GM23338 (cell line): ENCODE measurements at places on chromosomes 3 and 15. TPM values are rescaled to one million over a fixed set of nuclear protein-coding genes. Genes with fewer than 3 reads are reported as not detected.

The GOLGA8J gene
- not detected in 2 replicates for polyA plus RNA-seq

The SLC28A2 gene
- 0.14 and 0.18 TPM in 2 replicates for polyA plus RNA-seq

The GOLGA6A gene
- 0.18 and 0.57 TPM in 2 replicates for polyA plus RNA-seq

The TMEM45A gene
- polyA plus RNA-seq: 11.1 and 12.7 TPM in 2 replicates

The OXSM gene
- polyA plus RNA-seq: 1.3 and 3.1 TPM in 2 replicates

The TMEM207 gene
- not detected in 2 replicates for polyA plus RNA-seq

The KY gene
- not detected in 2 replicates for polyA plus RNA-seq

The SCAANT1 gene
- polyA plus RNA-seq: 1.2 TPM in 1 of 2 replicates, not detected in the other

The VGLL3 gene
- 1.4 TPM in 2 replicates for polyA plus RNA-seq

The LXN gene
- polyA plus RNA-seq: 8.3 and 10.0 TPM in 2 replicates

The LARP6 gene
- polyA plus RNA-seq: 18.0 and 20.0 TPM in 2 replicates

- DNase-seq: peak; percentile 80
Measured at GRCh38 chr3:27714692-27715453, 7.2 kb downstream of the EOMES start.

DNA sequence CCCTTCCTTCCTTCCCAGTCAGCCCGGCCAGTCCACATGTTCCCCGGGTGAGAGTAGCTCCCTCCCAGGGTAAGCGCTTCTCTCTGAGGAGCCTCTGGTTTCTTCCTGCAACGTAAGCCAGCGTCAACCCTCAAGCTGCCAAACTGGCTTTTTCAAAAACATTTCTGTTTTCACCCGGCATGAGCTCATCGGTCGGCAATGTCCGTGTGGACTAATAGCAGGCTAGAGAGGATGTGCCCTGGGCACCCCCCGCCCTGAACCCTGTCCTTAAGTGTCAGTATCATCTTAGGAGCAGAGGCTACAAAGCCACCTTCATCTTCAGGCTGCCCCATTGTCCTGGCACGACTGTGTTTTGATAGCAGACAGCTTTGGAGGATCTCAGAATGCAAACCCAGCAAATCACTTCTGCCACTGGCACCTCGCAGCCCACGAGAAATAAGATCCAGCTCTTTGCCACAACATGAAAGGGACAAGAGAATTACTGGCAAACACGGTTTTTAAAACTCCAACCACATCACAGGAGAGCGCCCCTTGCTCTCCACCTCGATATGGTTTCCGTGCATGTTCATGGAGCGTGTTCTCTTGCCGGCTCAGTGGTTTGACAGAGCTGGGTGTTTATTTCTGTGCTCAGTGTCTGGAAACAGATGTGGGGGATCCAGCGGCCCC, 9.9 kb downstream of the ALDH1A3 start:
- peak; percentile 41 for DNase-seq

DNA sequence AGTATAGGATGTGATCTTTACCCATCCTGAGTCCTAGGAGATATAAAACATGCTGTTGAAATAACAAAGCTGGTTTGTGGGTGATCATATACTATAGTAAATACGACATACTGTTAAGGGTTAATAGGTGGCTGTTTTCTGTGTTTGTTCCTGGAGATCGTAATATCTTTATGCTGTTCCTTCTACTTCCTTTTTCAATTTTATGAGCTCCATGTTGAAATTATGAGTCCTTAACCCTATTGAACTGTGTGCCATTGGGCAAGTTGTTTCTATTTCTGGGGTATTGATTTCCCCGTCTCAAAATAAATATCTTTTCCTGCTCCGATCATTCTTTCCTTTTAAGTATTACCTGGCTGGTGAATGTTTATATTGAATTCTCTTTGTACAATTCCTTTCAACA, 115.1 kb downstream of the LPP start:
- no peak for DNase-seq

- no peak for DNase-seq
Measured at GRCh38 chr3:134471521-134472193, 14.1 kb downstream of the ANAPC13 start.

- no peak for DNase-seq
Measured at GRCh38 chr3:133474251-133474801, 74.5 kb downstream of the BFSP2 start.

GRCh38 chr3:171192176-171192854, 165.8 kb upstream of the SLC2A2 start:
- DNase-seq: no peak

- no peak for DNase-seq
Measured at GRCh38 chr3:115019900-115020299, 127.2 kb downstream of the ZBTB20 start.

DNA sequence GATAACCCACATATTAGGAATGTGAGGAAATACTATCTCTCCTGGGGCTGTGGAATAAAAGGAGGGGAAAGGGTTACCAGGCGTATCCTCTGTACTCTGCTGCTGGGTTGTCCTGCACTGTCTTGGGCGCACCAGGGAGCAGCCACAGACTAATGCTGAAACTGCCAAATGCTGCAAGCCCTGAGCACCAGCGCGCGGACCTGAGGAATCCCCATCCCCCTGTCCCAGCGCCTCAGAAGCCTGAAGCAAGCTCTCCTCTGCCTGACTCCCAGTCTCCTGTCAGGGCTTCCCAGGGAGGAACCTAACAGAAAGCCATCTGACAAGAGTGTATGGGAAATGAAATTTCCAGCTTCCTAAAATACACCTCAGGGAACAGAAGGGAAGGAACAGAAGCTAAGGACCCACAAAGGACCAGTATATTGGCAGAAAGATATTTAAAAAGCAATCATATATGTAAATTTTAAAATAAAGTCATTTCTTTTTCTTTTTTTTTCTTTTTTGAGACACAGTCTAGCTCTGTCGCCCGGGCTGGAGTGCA, 158.3 kb upstream of the C2CD4B start:
- peak; percentile 36 for DNase-seq

GRCh38 chr3:189311521-189311920, 139.8 kb downstream of the TPRG1 start:
- no peak for DNase-seq

DNA sequence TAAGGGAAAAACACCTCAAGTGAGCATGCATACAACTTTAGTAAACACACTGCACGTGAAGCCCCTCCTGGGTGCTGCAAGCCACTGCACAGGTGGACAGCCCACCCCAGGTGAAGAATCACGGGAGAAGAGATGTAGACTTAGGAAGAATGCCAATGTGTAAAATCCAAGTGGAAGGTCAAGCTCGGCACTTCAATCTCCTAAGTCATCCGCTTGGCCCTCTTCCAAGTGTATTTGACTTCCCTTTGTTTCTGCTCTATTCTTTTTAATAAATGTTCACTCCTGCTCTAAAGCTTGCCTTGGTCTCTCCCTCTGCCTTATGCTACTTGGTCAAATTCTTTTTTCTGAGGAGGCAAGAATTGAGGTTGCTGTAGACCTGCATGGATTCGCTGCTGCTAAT, 316.6 kb downstream of the EDEM1 start:
- no peak for DNase-seq

DNA sequence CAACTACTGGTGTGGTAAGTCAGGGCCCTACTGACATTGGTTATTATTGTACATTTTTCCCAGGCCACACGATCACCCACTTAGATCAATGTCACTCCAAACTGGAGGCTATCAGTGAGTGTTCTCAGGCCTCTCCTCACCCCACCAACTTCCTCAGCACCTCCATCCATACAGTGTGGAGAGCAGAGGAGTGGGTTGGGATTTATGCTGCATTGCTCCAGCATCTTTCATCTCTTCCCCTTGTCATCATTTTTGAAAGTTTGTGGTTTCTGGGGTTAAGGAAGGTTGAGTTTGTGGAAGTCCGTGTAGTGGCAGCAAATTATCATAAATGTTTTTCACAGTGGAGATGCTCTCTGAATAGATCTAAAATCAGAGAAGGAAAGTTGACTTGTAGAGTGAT, 60.2 kb downstream of the TLNRD1 start:
- DNase-seq: no peak

- DNase-seq: peak; percentile 66
Measured at GRCh38 chr3:58009749-58010535, 1.7 kb downstream of the FLNB start.

GRCh38 chr3:17040322-17040989, 155.7 kb downstream of the PLCL2 start:
- DNase-seq: no peak

- no peak for DNase-seq
Measured at GRCh38 chr15:21261965-21262850, 178.1 kb downstream of the POTEB3 start.

DNA sequence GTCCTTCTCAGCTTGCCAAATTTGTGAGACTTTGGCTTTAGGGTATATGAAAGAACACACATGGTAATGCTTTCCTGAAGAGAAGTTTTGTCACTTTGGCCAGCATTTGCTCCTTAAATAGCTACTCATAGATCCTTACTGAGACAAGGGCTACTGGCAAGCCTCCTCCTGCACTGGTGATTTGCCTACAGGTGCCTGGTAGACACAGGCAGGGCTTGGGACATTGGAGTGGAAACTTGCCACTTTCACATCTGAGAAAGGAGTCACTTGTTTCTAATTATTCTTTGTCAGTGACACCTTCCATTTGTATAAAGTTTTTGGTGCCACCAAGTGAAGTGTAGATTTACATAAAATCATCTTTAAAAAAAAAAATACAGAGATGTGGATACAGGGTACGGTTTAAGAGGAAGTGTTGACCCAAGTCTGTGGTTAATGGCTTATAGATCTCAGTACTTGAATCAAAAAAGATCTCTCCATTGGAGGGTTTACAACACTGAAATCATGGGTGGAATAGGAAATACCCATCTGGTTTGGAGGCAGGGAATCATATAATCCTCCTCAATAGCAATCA, 132.8 kb upstream of the GADL1 start:
- DNase-seq: no peak

DNA sequence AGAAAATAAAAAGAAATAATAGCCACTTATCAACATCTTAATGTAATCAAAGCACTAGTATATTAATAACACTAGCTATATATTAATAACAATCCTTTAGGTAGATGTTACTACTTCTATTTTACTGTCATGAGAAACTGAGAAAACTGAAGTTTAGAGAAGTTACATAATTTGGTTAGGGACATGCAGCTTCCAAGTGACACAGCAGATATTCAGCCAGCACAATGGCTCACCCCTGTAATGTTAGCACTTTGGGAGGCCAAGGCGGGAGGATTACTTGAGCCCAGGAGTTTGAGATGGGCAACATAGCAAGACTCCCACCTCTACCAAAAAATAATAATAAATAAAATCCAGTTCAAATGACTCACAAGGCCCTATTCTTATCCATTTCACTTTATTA, 1.9 kb upstream of the UBR1 start:
- DNase-seq: no peak

- DNase-seq: no peak
Measured at GRCh38 chr3:113277414-113277813, 66.1 kb downstream of the BOC start.

- DNase-seq: no peak
Measured at GRCh38 chr3:55373423-55373822, 113.7 kb downstream of the WNT5A start.

DNA sequence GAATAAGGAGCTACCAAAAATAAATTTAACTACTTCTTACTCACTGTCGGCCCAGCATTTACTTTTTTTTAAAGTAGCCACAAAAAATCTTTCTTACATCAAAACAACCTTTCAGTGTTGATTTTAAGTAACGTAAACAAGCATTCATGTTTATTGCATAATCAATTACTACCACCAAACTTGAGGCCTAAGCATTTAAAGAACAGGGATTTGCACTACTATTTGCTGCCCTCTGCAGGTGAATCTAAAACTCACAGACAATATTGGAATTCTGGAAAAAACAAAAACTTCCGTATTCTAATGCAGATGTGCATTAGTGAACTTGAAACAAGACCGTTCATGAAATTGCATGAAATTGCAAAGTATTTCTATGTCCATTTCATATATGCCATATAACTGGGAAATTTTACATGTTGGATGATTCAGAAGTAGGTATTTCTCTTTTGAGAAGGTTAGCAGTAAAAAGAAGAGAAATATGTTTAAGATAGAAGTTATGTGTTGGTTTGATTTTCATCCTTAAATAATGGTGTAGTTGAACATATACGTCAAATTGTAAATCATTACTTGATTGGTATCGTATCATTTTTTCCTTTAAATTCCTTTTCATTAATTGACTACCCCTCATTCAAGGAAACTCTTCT, 55.6 kb downstream of the CGGBP1 start:
- DNase-seq: peak; percentile 76

- DNase-seq: no peak
Measured at GRCh38 chr3:171375666-171376595, 84.3 kb downstream of the TNIK start.

DNA sequence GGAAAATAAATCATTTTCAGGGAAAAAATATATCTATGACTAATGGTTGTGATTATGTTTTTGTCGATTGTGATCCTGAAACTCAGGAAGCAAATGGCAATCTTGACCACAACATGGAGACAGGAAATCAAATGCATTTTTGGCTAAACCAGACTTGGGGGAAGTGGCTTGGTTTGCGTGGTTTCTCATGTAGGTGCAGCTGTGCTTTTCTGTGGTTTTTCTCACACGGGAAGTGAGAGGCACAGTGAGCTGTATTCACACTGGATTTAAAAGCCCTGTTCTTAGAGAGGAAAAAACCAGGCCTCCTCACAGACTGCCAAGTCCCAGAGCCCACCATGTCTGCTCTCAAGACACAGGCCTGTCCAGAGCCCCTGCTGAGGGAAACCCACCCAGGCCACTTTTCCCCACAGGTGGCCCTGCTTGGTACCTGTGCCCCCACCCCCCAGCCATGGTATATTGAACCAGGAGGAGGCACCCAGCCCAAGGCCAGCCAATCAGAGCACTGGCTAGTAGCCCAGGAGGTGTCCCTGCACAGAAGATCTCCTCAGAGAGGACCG, 46.1 kb downstream of the BTD start:
- no peak for DNase-seq

DNA sequence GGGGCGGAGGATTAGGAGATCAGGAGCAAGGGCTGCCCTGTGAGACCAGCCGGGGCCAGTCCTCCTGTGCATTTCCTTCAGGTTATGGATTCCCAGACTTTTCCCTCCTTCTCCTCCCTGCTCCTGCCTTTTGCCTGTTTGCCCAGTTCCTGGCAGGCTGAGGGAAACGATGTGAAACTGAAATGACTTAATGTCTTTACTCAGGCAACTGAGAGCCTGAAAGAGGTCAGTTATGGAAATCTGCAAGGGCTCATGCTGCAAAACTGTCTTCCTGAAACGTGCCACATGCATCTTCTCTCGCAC, 57.2 kb downstream of the MESD start:
- DNase-seq: no peak

DNA sequence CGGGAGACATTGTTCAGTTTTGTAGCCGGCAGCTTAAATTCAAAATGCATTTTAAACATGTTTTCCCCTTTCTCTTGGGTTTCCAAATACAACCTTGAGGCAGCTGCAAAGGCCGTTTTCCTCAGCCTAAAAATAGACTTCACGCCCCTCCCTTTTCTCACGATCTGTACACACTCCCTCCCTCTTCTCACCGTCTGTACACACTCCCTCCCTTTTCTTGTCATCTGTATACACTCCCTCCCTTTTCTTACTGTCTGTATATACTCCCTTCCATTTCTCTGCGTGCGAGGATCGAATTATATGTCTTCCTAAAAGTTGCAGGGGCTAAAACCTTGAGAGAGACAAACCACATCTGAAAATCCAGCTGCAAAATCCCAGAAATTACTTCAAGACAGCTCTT, 8.9 kb downstream of the MUC4 start:
- no peak for DNase-seq

DNA sequence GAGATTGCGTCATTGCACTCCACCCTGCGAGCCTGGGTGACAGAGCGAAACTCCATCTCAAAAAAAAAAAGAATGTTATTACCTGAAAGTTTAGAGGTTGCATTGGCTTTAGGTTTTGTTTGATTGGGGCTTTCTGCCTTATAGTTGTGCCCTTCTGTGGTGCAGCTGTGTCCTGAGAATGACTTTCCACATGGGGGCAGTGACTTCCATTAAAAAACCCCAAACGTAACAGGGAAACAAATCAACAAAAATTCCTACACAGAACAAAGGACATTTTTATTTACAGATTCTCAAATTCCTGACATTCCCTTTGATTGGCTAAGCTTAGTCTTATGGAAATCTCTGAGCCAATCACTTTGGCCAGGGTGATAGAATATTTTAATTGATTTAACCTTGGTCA, 154.1 kb upstream of the GPR149 start:
- peak; percentile 65 for DNase-seq
